ENCODE measurements at places on chromosomes 2 and 18.
A peak's percentile ranks its signal among the peaks of the same experiment; 100 is the strongest.

- H3K4me3 ChIP-seq: no peak overlapping the region
- H3K4me1 ChIP-seq: no peaks in the 10 kb centered on the region
These were observed 475.0 kb upstream of the POU3F3 start for GRCh38 chr2:104378853-104379374.

- H3K27me3 ChIP-seq: no peaks in the 10 kb centered on the region
- H3K36me3 ChIP-seq: no peaks in the 10 kb centered on the region
- no peak overlapping the region for H3K4me3 ChIP-seq
- no peak for DNase-seq
- no peak overlapping the region for H3K27ac ChIP-seq
These were observed 155.6 kb upstream of the DNMT3A start for GRCh38 chr2:25497229-25497917.

DNA sequence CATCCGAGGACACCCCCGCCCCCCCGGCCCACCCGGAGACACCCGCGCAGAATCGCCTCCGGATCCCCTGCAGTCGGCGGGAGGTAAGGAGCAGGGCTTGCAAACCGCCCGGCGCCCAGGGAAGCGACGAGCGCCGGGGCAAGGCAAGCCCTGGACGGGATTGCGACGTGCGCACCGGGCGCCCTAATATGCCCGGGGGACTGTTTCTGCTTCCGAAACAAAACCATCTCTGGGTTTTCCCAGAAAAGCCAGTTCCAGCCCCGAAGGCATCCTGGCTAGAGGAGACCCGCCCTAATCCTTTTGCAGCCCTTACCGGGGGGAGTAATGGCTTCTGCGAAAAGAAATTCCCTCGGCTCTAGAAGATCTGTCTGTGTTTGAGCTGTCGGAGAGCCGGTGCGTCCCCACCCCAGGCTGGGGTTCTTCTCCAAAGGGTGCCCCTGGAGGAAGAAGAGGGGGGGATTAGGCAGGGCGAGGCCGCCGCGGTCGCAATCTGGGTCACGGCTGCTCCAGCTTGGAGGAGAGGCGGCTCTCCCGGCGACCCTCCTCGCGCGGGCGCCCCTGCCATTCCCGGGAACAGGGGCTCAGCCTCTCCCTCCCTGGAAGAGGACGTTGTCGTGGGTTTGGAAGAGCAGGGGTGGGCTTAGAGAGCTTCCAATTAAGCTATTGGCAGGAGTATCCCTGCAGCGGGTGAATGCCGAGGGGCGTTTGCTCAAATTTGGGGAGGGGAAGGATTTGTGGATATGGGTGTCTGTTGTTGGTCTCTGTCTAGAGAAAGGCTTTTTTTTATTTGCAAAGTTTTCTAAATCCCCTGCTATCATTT, 521 bp downstream of the MYCN start:
- H3K36me3 ChIP-seq: no peaks in the 10 kb centered on the region
- no peak for DNase-seq
- peaks cover 47% of the 10 kb centered on the region for H3K4me1 ChIP-seq
- no peak overlapping the region for H3K27ac ChIP-seq
- H3K4me3 ChIP-seq: peak overlapping the region; percentile 48
- H3K27me3 ChIP-seq: no peaks in the 10 kb centered on the region

DNA sequence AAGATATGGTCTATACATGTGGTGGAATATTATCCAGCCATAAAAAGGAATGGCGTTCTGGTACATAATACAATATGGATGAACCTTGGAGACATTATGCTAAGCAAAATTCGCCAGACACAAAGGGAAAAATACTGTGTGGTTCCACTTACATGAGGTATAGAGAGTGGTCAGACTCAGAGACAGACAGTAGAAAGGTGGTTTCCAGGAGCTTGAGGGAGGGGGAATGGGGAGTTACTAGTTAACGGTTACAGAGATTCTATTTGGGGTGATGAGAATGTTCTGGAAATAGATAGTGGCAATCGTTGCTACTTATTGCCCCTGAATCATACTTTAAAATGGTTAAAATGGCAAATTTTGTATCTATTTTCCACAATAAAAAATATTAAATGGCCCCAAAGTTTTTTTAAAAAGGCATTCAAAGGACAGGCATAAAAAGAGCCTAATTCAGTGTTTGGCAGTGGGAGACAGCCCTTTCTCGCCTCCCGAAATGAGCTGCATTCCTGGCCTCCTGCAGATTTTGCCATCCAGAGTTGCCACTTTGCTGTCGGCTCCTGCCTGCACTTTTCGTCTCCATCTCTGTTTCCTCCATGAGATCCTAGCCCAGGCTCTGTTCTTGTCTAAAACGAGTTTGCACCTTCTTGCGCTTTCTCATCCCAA, 13.5 kb downstream of the TNFRSF11A start:
- DNase-seq: no peak
- H3K4me1 ChIP-seq: no peaks in the 10 kb centered on the region
- H3K27me3 ChIP-seq: no peaks in the 10 kb centered on the region
- H3K4me3 ChIP-seq: no peak overlapping the region
- H3K36me3 ChIP-seq: no peaks in the 10 kb centered on the region

DNA sequence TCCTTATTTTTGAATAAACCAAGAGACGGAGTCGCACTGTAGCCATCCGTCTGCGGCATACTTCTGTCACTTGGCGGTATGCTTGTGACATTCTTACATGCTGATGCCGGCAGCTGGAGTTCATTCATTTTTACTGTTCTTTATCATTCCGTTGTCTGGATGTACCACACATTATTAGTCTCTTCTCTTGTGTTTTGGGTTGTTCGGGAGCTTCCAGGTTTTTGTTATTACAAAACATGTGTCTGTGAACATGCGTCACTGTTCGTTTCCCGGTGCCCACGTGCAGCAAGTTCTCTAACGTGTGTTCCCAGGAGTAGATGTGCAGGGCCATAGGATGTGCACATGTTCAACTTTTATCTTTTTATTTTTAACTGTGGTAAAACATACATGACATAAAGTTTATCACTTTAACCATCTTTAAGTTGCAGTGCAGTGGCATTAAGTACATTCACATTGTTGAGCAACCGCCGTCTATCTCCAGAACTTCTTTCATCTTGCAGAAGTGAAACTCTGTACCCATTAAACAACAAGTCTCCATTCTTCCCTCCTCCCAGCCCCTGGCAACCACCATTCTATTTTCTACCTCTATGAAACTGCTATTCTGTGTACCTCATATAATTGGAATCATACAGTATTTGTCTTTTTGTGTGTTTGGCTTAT, 40.1 kb downstream of the MTCL1 start:
- no peaks in the 10 kb centered on the region for H3K36me3 ChIP-seq
- H3K4me1 ChIP-seq: peaks cover 14% of the 10 kb centered on the region
- no peaks in the 10 kb centered on the region for H3K27me3 ChIP-seq
- no peak for DNase-seq
- no peak overlapping the region for H3K4me3 ChIP-seq

- no peak for DNase-seq
- no peaks in the 10 kb centered on the region for H3K4me1 ChIP-seq
- H3K36me3 ChIP-seq: no peaks in the 10 kb centered on the region
- H3K27ac ChIP-seq: no peak overlapping the region
- no peak overlapping the region for H3K4me3 ChIP-seq
These were observed 36.7 kb upstream of the ARL4C start for GRCh38 chr2:234533626-234534025.

- no peak overlapping the region for H3K27ac ChIP-seq
- peaks cover 20% of the 10 kb centered on the region for H3K27me3 ChIP-seq
- DNase-seq: no peak
- no peaks in the 10 kb centered on the region for H3K36me3 ChIP-seq
These were observed 2.3 kb downstream of the EGR4 start for GRCh38 chr2:73291093-73291460.

DNA sequence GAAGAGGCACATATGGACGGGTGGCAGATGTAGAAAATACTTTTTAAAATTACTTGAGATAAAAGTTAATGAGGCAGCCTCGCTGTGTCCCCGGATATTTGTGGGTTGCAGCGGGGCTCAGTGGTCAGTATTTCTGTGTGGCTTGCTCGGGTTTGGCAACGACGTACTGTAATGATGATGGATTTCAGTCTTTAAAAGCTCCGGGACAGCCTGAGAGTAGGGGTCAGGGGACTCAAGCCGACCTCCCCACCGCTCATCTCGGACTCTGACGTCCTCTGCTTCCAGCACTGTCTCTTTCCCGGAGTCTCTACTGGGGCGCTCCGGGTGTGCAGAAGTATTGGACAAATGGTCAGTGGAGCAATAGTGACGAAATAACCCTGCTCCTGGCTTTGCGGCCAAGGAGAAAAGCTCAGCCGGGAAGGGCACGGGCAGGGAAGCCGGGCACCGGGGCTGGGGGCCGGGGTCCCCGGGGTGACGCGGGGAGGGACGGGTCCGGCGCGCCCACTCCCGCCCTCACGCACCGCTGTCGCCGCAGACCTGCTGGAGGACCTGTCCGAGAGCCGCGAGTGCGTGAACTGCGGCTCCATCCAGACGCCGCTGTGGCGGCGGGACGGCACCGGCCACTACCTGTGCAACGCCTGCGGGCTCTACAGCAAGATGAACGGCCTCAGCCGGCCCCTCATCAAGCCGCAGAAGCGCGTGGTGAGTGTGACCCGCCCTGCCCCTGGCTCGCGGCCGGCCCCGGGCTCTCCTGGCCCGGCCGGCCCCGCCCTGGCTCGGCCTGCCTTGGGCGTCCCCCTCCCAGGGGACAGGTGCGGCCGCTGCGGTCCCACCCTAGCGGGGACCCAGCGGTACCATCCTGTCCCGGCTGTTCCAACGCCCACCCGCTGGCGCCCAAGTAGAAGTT, 7.3 kb downstream of the GATA6 start:
- no peak overlapping the region for H3K4me3 ChIP-seq
- H3K36me3 ChIP-seq: no peaks in the 10 kb centered on the region
- H3K27me3 ChIP-seq: no peaks in the 10 kb centered on the region
- H3K27ac ChIP-seq: no peak overlapping the region

- H3K4me1 ChIP-seq: peaks cover 58% of the 10 kb centered on the region
- H3K27ac ChIP-seq: peak overlapping the region; percentile 86
- no peaks in the 10 kb centered on the region for H3K27me3 ChIP-seq
- no peaks in the 10 kb centered on the region for H3K36me3 ChIP-seq
- no peak overlapping the region for H3K4me3 ChIP-seq
These were observed 113.7 kb upstream of the ZFP36L2 start for GRCh38 chr2:43340066-43340465.

GRCh38 chr18:22335731-22336198, 82.0 kb downstream of the CTAGE1 start:
- no peak overlapping the region for H3K27ac ChIP-seq
- H3K27me3 ChIP-seq: no peaks in the 10 kb centered on the region
- peaks cover 8% of the 10 kb centered on the region for H3K4me1 ChIP-seq
- no peak for DNase-seq

DNA sequence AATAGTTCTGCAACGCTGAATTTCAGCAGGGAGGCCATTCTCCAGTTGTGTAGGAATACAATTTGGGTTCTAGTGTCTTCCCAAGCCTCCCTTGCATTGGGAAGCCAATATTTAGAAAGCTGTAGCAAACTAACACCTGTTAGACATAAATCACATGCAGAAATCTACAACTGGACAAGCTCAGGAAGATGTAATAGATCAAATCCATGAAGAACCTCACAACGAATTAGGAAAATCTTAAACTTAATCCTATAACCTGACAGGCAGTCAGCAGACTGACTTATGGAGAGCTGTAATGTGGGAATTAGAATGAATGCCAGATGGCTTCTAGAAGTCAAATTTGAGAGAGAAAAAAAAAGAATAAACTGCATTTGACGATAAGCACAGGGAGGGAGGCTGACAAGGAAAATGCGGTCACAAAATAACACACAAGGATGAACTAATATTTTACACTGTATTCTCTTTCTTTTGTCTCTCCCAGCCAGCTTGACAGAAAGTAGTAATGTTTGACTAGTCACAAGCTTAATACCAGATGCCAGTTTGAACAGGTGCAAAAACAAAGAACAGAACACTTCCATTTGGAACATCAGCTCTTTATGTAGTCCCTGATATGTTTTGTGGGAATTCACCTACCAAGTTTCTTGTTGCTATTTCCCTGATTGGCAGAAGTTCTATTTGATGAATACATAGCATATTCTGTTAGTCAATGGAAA, 50.8 kb upstream of the FANCL start:
- no peak overlapping the region for H3K27ac ChIP-seq
- H3K36me3 ChIP-seq: no peaks in the 10 kb centered on the region
- DNase-seq: no peak
- H3K4me1 ChIP-seq: no peaks in the 10 kb centered on the region

- no peaks in the 10 kb centered on the region for H3K27me3 ChIP-seq
- peak overlapping the region; percentile 20 for H3K27ac ChIP-seq
- no peak for DNase-seq
- H3K4me3 ChIP-seq: no peak overlapping the region
- peaks cover 26% of the 10 kb centered on the region for H3K4me1 ChIP-seq
These were observed 63.0 kb downstream of the TWIST2 start for GRCh38 chr2:238910751-238911351.

DNA sequence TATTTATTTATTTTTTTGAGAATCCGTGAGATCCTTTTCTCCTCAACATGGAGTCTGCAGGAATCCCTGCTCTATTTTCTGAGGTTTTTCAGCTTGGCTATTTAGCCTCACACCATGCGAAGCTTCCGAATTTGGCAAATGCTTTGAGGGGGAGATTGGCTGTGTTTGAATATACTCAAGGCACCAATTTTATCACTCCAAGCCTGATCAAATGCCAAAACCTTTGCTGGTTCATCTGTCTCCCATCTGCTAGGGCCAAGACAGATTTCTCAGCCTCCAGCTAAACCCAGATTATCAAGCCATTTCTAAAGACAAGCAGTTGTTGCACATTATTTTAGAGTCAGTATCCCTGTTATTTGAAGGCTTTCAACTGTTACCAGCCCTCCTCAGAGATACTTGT, 295.7 kb downstream of the XIRP2 start:
- no peaks in the 10 kb centered on the region for H3K27me3 ChIP-seq
- H3K4me1 ChIP-seq: no peaks in the 10 kb centered on the region
- H3K27ac ChIP-seq: no peak overlapping the region
- no peaks in the 10 kb centered on the region for H3K36me3 ChIP-seq

DNA sequence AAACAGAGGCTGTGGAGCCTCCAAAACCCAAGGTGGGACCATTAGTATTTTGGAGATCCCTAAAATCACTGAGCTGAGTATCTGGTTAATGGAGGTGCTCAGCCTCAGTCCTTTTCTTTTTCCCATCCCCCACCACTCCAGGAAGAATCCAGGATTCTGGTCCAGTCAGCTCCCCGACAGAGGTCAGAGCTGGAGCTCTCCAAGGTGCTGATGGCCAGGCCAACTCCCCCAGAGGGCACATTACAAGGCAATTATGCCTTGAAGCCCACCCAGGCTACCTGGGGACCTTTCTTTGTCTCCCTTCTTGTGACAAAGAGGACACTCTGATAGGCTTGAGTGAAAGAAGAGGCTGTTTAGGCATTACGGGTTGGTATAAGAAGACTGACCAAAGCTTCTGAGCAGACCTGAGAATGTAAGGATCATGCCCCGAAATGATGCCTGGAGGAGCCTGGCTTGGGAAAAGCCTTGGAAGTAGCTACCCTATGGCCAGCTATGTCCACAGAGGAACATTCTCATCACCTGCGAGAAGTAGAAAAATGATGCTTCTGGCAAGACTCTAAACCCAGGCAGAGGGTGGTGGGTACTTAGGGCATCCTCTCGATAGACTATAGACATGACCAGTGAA, 102.5 kb upstream of the LDAH start:
- no peaks in the 10 kb centered on the region for H3K27me3 ChIP-seq
- no peaks in the 10 kb centered on the region for H3K4me1 ChIP-seq
- H3K36me3 ChIP-seq: no peaks in the 10 kb centered on the region
- DNase-seq: no peak
- H3K27ac ChIP-seq: no peak overlapping the region
- no peak overlapping the region for H3K4me3 ChIP-seq
